ENCODE measurements at places on chromosomes 7 and 10. TPM values are rescaled to one million over a fixed set of nuclear protein-coding genes. Genes with fewer than 3 reads are reported as not detected.
A peak's percentile ranks its signal among the peaks of the same experiment; 100 is the strongest.

RBAK gene
- total RNA-seq = 7.9 TPM

GRCh38 chr7:34096198-34096651, 190.9 kb downstream of the BMPER start:
- DNase-seq = peak; percentile 87

DNA sequence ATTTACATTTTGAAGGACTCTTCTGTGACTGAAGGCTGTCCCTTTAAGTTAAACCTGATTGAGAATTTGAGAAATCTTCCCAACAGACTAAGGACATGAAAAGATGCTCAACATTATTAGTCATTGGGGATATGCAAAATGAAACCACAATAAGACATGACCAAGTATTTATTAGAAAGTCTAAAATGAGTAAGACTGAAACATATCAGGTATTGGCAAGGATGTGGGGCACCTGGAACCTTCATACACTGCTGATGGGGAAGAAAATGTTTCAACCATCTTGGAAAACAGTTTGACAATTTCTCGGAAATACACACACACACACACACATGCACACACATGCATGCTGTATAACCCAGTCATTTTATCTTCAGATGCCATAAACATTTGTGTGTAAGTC, 132.1 kb upstream of the CDK6 start:
- DNase-seq = no peak

OLAH gene
- not detected for total RNA-seq

DNA sequence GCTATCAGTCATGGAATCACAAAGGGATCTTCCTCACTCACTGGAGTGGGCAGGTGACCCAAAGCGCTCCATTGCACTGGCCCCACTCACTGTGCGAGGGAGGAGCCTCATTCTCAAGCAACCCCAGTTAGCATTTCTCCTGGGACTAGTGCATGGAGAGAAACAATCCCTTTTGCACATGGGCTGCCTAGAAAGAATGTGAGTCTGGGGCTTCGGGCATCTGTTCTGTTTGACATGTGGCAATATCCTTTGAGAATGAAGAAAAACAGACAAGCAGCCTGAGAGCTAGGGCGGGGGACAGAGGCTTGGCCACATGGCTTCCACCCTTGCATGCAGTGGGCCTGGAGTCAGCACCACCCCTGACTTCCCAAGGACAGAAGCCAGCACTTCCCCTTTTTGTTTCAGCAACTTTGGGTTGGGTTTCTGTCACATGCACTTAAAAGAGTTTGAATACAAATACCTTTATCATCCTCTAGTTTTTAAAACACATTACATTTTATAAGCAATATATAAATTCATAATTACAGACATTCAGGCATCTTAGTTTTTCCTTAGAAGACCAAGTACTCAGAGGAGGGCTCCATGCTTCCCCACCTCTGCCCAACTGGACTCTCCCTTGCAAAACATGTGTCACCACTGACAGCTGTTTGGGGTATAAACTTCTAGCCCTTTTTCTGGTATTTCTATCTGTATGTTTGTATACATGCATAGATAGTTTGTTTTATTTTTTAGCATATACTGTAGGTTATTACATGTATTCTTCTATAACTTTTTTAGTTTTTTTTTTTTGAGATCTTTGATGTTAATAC, 73.8 kb downstream of the RBM20 start:
- peak; percentile 49 for DNase-seq

DNA sequence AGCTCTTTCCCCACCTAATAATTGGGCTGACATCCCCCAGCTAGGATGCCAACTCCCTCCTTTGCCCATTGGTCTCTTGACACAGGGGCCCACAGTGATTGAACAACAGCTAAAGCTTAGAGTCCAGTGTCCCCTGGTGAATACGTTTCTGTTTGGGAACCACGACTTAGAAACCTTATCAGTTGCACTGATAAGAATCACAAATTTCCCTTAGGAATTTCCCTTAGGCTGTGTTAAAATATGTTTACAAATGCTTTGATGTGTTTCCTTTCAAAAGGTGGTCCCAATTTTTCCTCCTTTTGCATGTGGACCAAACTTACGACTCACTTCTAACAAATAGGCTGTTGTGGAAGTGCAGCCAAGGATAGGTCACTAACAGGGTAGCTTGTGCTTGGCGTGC, 126.0 kb upstream of the INHBA start:
- DNase-seq = no peak

CTAGE8 gene
- total RNA-seq = 0.28 TPM

DNA sequence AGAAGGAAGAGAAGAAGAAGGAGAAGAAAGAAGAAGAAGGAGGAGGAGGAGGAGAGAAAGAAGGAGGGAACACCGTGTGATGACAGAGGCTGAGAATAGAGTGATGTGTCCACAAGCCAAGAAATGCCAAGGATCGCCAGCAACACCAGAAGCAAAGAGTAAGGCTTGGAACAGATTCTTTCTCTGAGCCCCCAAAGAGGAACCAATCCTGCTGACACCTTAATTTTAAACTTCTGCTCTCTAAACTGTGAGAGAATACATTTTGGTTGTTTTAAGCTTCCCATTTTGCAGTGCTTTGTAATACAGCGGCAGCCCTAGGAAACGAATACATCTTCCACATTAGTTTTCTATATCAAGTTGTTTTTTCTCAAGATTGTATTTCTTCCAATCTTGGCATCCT, 13.9 kb upstream of the WNT8B start:
- no peak for DNase-seq

SLF2 gene
- 15.8 TPM for total RNA-seq

SMO gene
- 8.3 TPM for total RNA-seq

GRCh38 chr7:92809397-92809759, 27.0 kb downstream of the CDK6 start:
- no peak for DNase-seq

GRCh38 chr10:131203456-131204357, 107.8 kb downstream of the TCERG1L start:
- DNase-seq = no peak

GRCh38 chr10:79137300-79137756, 68.6 kb downstream of the ZMIZ1 start:
- DNase-seq = peak; percentile 70

DNA sequence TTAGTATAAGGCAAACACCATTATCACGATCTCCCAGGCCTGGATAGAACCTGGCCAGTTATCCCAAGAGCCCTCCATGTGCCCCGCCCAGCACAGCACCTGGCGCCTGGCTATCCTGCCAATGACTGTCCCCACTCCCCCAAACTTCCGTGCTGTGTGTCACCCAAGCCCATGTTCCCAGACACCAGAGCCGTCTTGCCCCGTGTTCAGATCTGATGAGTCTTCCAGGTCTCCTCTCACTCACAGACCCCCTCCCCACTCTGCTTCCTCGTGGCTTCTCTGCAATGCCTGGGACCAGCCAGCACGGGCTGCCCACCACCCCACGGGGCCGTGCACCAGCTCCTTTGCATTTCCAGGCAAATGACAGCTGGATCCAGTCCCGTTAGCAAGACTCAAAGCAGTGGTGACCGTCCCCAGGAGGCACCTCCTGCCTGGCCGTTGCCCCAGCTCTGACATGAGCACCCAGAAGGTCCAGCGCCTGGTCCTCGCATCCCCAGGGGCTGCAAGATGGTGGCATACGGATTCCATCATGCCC, 43.8 kb upstream of the INPP5A start:
- DNase-seq = no peak

- no peak for DNase-seq
Measured at GRCh38 chr7:116502201-116503096, 2.9 kb downstream of the CAV2 start.

OR2A12 gene
- not detected for total RNA-seq

DNA sequence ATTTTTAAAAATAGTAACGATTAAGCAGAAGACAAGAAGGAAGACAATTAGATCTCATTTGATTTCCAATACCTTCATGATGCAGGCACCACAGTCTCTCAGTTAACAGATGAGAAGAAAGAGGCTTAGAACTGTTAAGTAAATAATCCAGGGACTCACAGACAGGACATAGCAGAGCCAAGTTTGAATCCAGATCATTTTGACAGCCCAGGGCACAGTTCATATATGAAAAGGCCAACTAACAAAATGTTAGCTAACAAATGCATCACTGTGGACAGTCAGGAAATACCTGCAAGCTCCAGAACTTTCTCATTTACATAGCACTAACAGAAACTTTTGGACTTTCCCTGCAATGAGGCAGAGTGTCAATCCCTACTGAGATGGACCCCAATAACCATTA, 4.2 kb upstream of the NPSR1 start:
- DNase-seq = no peak

- no peak for DNase-seq
Measured at GRCh38 chr7:40884241-40884640, 749.4 kb downstream of the SUGCT start.

SH3PXD2A gene
- total RNA-seq = 31.7 TPM

DNA sequence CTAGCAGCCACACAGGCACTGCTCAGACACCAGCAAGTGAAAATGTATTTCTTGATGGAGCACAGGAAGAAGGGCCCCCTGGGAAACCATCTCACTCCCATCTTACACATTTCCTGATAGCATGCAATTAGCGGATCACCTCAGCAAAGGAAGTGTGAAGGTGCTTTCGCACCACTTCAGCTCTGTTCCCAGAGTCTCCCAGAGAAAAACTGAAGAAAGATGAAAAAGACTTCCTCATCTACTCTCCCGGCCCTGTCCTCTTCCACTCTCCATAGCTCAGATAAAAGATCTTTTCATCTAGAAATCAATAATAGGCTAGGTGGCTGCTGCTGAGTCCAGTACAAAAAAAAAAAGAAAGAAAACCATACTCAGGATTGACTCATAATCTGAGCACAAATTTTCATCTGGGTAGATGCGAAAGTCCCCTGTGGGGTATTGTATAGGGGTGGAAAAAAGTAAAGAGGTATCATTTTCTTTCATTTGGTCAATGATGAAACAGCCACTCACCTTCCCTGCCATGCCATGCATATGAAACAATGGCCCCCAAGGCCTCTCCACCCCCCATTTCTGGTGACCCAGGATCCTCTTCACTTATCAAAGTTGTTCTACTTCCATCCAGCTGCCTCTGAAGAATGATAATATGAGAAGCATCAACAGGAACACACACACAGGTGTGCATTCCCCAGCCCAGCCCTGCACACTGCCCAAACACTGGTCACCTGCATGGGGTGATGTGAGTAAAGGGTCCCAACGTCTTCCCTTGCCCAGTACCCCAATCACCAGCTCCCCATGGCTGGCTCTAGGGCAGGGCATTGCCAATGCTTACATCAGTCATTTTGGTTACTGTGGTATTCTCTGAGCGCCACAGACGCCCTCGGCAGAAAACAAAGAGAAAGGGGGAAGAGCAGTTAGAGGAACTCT, 48.8 kb upstream of the DGKI start:
- DNase-seq = no peak

DNA sequence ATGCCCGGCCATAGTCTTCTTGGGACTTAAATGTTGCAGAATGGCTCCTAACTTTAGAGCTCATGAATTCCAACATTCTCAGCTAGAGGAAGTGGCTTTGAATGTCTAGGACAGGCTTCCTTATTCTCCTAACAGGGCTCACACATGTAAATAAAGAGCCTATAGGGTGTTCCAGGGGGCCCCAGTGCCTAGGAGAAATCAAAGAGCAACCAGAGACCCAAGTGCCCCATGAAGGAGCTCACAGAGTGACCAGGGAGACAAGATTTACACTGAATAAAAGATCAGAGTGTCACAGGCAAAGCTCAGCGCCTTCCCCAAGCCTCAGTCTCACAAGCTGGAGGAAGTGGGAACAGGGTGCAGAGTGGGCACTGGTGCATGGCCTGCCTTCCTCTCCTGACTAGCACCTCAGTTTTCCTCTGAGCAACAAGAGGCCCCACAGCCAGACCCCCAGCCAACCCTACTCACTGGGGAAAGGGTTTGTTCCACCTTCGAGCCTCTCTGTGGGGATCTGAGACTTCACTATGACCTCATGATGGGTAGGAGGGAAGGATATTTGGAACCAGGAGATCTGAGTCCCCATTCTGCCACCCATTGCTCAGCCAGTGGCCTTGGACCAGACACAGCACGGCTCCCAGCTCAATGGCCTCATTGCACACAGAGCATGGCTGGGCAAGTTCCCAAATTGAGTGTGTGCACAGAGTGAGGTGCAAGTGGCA, 16.0 kb downstream of the TMEM273 start:
- DNase-seq = no peak

CALML3 gene
- total RNA-seq = not detected

HOGA1 gene
- 12.6 TPM for total RNA-seq

DNA sequence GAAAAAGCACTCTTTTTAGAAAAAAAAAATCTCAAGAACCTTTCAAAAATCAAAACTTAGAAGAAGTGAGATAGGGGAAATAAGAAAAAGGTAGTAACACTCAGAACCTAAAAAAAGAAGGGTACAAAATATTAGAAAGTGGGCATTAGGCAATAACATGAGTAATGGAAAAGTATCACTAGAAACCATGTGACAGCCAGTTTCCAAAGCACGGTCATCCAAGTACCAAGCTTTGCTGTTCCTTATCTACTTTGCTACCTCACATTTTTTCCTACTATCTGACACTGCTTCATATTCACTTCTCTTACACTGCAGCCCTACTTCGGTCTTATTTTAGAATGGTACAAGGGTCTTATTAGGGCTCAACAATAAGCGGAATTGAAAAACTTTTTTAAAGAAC, 30.3 kb downstream of the IMMP2L start:
- DNase-seq = no peak

NKX6-2 gene
- total RNA-seq = not detected

- DNase-seq = no peak
Measured at GRCh38 chr7:106568680-106569499, 92.1 kb downstream of the CCDC71L start.

EN2 gene
- total RNA-seq = not detected

GNGT1 gene
- not detected for total RNA-seq

- DNase-seq = no peak
Measured at GRCh38 chr10:12595936-12596576, 246.7 kb downstream of the CAMK1D start.

GRCh38 chr7:37920849-37921805, 687 bp downstream of the EPDR1 start:
- peak; percentile 71 for DNase-seq

DNA sequence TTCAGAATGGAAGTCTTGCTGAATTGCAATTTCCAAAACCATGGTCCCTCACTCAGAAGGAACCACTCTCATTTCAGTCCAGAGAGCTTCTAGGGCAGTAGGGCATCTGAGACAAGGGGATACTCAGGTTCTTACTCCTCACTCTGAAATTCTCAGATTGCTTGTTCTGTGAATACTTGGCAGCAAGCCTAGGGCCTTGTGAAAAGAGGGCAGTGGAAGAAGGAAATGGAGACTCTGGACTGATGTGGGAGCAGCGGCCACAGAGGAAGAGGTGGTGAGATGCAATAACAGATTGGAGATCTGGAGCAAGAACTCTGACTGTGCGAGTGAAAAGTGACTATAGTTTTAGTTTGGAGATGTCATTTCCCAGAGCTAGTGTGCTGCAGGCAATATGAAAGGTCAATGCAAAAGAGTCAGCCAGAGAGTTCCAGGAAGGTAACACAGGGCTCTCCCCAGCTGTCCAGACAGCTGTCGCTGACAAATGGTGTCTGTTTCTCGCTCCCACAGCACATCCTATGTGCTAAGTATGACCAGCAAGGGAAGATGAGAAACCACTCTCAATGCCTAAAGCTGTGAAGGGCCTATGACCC, 291.6 kb upstream of the KIAA1217 start:
- no peak for DNase-seq

GRCh38 chr10:12332572-12333379, 16.6 kb upstream of the CAMK1D start:
- peak; percentile 66 for DNase-seq

SRGN gene
- total RNA-seq = 102 TPM

All from right cardiac atrium (tissue), 5 donors.